ENCODE measurements at places on chromosomes 11 and 22.
A peak's percentile ranks its signal among the peaks of the same experiment; 100 is the strongest.

- DNase-seq = no peak
Measured at GRCh38 chr11:33674035-33674814, 26.4 kb downstream of the C11orf91 start.

- DNase-seq = no peak
Measured at GRCh38 chr11:35917676-35918075, 26.2 kb upstream of the LDLRAD3 start.

DNA sequence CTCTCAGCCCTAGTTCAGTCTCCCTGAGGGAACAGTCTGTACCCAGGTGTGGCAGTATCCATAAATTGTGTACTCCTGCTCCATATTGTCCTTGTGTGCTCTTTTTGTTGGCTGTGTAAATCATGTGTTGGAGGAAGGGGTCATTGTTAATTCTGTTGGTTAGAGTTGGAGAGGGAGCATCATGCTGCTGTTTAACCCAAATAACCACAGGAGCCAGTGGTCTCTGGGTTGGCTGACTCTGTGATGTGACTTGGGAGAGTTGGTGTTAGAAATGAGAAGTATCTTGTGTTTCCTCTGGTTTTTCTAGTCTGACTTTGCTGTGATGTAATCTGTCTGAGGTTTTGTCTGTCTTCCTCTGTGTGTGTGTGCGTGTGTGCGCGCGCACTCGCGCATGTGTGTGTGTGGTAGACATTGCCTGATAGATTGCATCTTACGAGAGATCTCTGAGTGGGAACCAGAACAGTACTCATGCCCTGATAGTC, 30.5 kb downstream of the CTNND1 start:
- peak; percentile 64 for DNase-seq

DNA sequence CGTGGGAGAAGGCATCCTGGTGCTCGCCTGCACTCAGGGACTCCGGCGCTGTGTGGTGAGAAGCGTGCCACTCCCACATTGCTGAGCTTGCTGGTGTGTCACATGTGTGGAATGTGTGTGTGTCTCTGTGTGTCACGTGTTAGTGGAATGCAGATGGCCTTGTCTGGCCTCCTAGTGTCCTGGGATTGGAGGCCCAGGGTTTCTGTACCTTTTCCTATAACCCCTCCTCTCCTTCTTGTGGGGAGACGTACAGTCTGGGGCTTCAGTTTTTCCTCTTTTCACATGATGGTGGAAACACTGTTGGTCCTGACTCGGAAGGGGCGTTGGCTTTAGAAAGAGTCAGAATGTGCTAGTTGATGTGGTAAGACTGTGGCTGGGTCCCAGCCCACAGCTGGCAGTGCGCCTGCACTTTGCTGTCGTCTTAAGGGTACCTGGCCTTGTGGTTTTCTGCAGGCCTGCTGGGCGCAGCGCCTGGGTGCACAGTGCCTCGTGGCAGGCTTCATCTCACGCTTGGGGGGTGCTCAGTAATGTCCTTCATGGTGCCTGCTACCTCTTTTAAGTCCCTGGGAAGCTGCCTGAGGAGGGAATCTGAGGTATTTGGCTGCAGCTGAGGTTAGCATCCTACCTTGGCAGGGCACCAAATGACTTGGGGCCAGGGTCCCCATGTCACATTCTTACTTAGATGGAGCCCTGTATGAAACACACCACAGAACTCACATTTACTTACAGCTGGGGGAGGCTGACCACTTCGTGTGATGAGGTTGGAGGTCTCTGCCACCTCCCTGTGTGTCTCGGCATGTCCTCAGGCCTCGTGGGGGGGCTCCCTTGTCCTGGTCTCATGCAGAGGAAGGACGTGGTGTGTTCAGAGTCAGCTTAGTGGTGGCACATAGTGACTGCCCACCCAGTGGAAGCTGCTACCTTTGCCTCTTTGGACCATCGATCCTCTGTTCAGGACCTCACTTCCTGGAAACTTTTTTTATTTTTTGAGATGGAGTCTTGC, 61.9 kb downstream of the MED15 start:
- DNase-seq = peak; percentile 72

GRCh38 chr11:26344647-26345046, 12.7 kb downstream of the ANO3 start:
- DNase-seq = no peak

DNA sequence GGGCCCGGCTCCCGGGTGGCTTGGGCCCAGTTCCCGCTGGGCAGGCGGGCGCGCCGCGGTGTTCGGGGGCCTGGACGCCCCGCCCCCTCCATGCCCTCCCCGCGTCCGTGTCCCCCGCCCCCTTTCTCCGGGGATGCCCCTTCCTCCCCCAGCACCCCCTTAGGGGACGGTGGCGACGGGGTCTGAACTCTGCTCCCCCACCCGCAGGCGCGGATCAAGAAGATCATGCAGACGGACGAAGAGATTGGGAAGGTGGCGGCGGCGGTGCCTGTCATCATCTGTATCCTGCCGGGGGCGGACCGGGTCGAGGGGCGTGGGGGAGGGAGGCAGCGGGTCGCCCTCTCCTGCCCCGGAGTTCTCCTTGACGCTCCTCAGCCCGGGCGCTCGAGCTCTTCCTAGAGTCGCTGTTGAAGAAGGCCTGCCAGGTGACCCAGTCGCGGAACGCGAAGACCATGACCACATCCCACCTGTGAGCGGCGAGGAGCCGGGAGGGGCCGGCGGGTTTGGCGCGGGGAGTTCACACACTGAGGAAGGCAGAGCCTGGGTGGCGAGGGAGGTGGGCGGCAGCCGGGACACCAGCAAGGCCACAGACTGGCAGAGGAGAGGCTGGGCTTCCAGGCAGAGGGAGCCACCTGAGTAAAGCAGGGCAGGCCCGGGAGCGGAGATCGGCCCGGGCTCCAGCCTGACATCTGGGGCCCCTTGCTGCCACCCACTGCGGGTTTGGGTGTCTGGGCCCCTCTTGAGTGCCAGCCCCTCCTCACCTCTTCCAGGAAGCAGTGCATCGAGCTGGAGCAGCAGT, 546 bp downstream of the DRAP1 start:
- DNase-seq = peak; percentile 66

GRCh38 chr11:119671561-119672015, 57.4 kb downstream of the NECTIN1 start:
- no peak for DNase-seq

GRCh38 chr11:62012451-62012831, 45.0 kb upstream of the FTH1 start:
- DNase-seq = no peak

DNA sequence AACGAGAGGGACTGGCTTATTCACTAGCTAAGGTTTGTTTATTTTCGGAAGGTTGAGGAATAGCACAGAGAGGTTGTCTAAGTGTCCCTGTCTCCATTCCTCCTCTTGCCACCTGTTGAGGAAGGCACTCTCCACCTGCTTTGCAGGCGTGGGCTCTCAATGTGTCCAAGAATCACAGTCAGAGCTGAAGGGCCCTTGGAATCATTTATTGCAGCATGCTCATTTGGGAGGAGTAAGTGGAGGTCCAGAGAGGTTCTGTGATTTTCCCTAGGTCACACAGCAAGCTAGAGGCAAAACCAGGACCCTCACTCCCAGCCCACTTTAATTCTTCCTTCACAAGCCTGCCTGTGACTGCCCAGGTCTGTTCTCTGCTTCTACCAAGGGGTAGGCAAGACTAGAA, 21.3 kb downstream of the ZBTB16 start:
- DNase-seq = no peak

DNA sequence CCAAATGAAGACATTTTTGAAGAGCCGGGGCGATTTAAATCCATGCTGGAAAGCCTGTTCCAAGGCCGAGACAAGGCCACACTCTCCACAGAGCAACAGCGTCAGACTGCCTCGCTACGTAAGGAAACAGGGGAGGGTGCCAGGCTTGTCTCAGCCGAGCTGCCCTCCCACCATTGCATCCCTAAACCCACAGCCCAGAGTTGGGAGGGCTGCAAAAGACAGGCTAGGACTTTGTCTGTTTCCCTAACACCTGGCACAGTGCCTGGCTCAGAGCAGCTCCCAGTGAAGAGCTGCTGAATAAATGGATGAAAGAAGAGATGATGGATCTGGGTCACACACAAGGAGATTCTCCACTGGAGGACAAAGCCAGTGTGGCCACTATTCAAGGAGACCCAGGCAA, 51.3 kb upstream of the SCUBE2 start:
- no peak for DNase-seq

GRCh38 chr11:60972182-60973030, 926 bp downstream of the CD6 start:
- no peak for DNase-seq

DNA sequence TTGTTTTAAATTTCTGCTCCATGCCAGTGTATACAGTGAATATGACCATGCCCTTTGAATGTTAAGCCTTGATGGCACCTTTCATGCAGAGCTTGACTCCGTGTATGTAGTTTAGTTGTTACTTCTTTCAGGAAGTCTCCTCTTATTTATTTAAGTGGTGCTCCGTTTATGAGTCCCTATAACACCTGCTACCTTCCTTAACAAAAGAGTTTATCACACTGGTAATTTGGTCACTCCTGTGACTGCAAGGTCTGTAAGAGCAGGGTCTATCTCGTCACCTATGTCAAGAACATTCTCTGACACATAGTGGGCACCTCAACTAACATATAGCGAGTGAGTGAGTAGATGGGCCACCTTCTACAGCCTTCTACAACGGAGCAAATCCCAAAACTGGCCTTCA, 152.5 kb downstream of the CCDC34 start:
- DNase-seq = no peak

DNA sequence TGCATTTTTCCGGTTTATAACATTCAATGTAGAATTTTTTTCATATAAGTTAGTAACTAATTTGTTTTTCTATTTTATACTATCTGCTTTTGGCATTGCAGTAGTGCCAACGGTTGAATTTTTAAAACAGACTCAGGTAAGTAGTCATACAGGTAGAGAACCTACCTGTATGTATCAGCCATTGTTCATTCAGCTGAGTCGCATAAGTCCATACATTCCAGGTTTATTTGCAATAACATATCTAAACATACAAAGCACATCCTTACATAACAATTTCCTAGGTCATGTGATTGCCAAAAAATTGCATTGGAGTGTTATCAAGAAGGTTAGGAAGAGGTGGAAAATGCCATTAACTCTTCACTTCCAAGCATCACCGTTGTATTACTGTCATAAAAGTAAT, 1059.3 kb upstream of the CNTN5 start:
- no peak for DNase-seq

DNA sequence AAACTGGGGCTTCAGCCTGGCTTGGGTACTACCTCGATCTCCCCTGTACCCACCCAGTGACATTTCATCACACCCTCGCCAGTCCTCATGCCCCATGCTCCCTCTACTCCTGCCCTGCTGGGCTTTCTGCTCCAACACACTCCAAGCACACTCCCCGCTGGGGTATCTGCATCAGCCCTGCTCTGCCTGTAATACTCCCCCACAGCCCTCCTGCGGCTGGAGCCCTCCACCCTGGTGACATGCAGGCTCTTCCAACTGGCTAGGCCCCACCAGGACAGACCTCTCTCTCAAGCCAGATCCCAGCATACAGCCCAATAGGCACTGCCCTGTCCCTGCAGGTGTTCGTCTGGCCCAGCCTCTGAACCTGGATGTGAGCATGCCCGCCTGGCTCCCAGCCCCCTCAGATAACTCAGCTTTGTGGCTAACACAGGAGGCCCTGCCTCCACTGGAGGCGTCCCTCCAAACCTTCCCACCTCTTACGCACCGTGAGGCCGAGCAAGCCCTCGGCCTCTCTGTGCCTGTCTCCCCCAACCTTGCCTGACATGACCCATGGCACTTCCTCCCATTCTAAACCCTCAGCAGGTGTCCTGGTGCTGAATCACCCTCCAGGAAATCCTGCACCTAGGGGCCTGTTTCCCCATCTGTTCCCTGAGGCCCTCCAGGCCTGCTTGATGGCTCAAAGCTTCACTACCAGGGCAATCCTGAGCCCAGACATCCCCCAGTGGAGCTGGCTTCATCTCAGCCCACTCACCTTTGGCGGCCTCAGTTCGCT, 33.5 kb upstream of the TXNRD2 start:
- no peak for DNase-seq

- DNase-seq = no peak
Measured at GRCh38 chr11:69514771-69515170, 33.3 kb downstream of the LINC01488 start.

DNA sequence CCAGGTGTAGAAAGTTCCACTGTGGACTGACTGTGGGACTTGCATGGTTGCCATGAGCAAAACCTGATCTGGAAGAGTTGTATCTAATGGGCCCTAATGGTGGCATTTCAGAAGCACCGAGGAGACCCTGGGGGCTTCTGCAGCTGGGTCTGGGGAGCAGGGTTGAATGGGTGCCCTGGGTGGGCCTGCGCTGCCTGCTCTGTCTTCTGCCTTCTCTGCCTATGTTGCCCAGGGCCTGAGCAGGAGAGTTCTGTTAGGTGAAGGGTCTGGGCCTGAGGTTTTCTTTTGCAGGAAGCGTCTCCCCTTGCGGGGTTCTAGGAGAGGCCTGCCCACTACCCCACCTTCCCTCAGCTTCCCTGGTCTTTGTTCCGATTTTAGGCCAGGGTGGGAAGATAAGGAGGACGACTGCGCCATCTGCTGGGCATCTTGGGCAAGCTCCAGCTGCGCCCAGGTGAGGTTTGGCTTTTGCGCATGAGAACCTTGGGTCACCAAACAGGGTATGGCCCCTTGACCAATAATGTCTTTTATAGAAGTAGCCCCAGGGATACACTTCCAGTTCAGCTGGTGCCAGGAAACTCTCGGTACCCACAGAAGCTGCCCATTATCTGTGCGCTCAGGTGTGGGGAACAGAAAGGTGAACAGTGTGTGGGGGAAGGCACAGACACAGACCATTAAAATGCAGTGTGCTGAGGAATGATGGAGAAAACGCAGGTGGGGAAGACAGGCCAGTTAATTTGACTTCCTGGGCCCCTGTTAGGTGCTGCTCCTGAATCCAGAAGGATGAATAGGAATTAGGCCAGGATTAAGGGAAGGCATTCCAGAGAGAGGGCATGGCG, 23.2 kb downstream of the COMMD9 start:
- DNase-seq = no peak

DNA sequence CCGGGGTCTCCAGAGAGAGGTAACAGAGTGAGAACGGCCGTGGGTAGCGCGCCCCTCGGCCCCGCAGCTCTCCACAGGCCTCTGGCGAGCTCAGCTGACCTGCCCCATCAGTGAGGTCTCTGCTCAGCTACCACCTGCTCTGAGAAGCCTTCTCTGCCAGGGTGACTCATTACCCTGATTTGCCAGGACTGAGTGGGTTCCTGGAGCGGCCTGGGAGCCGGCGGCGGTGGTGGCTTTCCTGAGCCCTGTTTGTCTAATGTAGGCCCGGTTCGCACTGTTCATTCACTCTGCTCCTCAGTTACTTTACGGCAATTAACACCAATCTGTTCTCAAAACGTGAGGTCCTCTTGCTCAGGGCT, 351.0 kb upstream of the B3GAT1 start:
- no peak for DNase-seq

- no peak for DNase-seq
Measured at GRCh38 chr11:34629711-34630110, 8.8 kb downstream of the EHF start.
